AG04450 (cell line): ENCODE measurements at places on chromosomes 6 and 20. TPM values are rescaled to one million over a fixed set of nuclear protein-coding genes. Genes with fewer than 3 reads are reported as not detected.

The TXNDC5 gene
- 285 and 310 TPM in 2 replicates for polyA plus RNA-seq

The KHDC1L gene
- 0.22 and 0.27 TPM in 2 replicates for polyA plus RNA-seq

The CLPSL2 gene
- not detected in 2 replicates for polyA plus RNA-seq

The EMILIN3 gene
- 0.12 and 0.17 TPM in 2 replicates for polyA plus RNA-seq

The PAX1 gene
- polyA plus RNA-seq: not detected in 2 replicates

The HDDC2 gene
- polyA plus RNA-seq: 100 and 116 TPM in 2 replicates

The KCNK15 gene
- polyA plus RNA-seq: not detected in 2 replicates
